Naive thymus-derived CD8-positive, alpha-beta T cell (primary cell): ENCODE measurements at places on chromosomes 4 and X. TPM values are rescaled to one million over a fixed set of nuclear protein-coding genes. Genes with fewer than 3 reads are reported as not detected.

The GABRA4 gene
- not detected for total RNA-seq

The KIF4A gene
- total RNA-seq, result 0.08 TPM

The TMEM47 gene
- total RNA-seq, result not detected

The MAGEB6B gene
- total RNA-seq, result not detected

The HDX gene
- 0.42 TPM for total RNA-seq

GRCh38 chr4:149531861-149532260 is 283.8 kb downstream of the IQCM start:
- DNase-seq, result no peak

DNA sequence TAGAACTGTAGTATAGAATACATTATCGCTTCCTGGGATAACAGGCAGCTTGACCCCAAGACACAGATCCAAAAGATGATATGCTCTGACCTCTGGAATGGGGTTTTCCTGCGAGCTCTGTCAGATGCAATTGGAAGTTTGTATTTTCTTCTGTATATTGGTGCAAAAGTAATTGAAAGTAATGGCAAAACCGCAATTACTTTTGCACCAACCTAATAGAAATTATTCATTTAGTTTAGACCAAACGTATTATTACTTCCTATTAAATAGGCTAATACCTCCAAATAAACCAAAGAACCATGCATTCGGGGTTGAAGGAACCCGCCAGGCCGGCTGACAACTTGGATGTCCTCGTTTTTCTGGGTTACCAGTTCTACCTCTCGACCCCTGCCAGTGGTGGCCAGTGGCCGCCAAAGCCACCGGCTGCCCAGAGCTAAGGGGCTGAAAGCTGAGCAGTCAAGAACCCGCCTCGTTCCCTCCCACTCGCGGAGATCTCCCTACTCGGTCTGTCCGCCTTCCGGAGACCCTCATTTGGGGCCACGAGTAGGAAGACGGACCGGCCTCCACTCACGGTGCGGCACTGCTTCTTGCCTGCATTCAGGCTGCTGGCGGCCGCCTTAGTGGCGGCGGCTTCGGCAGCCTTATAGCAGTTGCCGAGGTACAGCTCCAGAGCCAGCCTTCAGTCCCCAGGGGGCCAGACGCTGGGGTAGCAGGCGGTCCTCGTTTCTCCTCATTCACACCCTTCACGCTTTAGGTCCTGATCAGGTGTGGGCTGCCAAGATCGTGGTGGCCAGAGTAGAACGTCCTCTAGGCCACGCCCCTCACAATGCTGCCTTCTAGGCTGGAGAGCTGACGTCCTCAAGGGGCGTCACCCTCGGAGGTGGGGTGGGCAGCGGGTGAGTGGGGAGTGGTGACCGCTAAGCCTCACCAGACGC is 121.9 kb downstream of the RBMX2 start:
- no peak for DNase-seq

- DNase-seq, result no peak
These were observed 102.5 kb downstream of the PTTG2 start for GRCh38 chr4:38062776-38063097.

GRCh38 chrX:78027798-78028197 is 58.4 kb upstream of the PGAM4 start:
- no peak for DNase-seq

- DNase-seq, result no peak
These were observed 21.2 kb upstream of the VCX2 start for GRCh38 chrX:8192276-8192675.

DNA sequence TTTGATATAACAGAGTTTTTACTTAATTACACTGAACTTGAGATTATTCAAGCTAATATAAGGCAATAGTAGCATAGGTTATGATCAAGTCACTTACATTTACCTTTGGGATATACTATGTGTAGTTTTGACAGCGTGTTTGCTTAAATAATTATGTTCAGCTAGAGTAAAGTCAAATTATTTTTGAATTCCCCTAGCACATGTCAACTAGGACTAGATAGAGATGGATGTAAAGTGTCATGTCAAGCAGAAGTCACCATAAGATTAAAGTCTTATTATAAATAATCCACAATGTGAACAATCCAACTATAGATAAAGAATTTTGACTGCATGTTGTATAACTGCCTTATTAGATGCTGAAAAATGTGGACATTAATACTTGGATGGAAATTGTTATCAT is 665.2 kb downstream of the GRID2 start:
- no peak for DNase-seq

- DNase-seq, result peak; percentile 23
These were observed 15.2 kb upstream of the PACRGL start for GRCh38 chr4:20684852-20685763.

DNA sequence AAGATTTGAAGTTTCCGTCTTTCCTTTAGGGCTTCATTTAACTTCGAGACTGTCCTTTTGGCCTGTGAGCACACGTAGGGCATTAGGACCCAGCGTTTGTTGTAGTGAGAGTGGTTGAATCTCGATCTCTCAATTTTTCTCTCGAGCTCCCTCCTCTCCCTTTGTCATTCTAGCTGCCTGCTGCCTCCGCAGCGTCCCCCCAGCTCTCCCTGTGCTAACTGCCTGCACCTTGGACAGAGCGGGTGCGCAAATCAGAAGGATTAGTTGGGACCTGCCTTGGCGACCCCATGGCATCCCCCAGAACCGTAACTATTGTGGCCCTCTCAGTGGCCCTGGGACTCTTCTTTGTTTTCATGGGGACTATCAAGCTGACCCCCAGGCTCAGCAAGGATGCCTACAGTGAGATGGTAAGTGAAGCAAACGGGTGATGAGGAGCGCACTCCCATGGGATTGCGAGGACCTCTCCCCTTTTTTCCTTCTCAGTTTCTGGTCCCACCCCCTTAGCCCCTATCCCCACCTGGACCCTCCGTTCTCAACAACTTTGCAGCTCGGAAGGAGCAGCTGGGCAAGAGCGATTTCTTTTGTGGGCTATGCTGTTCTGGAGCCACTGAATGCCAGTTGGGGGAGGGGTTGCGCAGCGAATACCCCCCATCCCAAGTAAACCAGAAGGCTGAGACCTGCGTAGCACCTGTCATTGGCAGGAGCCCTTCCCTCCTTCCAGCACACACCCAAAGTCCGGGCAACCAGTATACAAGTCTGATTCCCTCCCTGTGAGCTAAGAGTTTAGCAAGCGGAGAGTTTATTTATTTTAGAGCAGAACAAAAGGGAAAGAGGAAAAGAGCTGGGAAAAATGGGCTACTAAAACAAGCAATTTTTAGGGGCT is at the start of gene TMEM35A:
TSS of gene TMEM35A (plus strand) at position 164 of the 883 bp plus-strand sequence. CDS start at position 288, 124 bp downstream.
- DNase-seq, result no peak

DNA sequence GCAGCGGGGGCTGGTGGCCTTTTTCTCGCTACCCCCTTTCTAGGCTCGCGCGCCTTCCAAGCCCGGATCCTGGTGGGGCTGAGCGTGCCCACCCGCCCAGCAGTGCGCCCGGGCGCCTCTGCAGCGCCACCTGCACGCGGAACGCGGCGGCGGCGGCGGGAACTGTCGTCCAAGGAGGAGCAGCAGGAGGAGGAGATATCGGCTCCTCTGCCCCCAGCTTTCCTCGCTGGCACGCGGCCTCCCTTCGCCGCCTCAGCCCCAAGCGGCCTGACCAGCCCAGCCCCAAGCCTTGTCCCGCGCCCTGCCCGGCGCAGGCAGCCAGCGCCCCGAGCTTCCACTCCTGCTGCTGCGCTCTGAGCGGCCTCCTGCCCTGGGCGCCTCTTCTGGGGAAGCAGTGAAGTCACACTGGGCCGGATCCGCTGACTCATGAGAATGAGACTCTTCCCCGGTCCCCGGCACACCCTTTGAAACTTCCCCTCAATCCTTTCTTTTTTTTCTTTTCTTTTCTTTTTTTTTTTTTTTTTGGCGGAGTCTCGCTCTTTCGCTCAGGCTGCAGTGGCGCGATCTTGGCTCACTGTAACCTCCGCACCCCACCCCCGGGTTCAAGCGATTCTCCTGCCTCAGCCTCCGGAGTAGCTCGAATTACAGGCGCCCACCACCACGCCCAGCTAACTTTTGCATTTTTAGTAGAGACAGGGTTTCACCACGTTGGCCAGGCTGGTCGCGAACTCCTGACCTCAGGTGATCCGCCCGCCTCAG is 10.6 kb upstream of the ELF4 start:
- peak; percentile 52 for DNase-seq

- DNase-seq, result no peak
These were observed 65.9 kb downstream of the LARP7 start for GRCh38 chr4:112702892-112703291.

- DNase-seq, result no peak
These were observed 230.7 kb upstream of the GK2 start for GRCh38 chr4:79638735-79639134.

GRCh38 chr4:18445110-18445509 is 423.6 kb upstream of the LCORL start:
- DNase-seq, result no peak

GRCh38 chr4:1611501-1611870 is 72.6 kb downstream of the FAM53A start:
- DNase-seq, result peak; percentile 3

DNA sequence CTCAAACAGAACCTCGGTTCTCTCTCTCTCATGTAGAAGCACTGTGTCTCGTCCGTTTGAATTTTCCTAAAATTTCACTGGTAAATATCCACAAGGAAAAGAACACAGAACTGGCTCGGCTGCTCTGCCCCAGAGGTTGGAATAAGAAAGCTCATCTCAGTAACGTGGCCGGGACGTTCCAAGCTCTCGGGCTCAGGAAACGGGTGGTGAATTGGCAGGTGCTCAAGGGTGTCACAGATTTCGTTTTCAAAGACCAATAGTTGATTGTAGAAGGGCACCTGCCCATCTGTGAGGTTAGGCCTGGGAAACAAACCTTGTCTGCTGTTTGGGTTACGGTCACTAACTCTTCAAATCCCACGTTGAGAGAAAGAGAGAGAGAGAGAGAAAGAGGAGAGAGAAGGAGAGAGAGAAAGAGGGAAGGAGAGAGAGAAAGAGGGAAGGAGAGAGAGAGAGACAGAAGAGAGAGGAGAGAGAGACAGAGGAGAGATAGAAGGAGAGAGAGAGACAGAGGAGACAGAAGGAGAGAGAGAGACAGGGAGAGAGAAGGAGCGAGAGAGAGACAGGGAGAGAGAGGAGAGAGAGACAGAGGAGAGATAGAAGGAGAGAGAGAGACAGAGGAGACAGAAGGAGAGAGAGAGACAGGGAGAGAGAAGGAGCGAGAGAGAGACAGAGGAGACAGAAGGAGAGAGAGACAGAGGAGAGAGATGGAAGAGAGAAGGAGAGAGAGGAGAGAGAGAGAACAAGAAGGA is 106.6 kb downstream of the CRLF2 start:
- no peak for DNase-seq

GRCh38 chr4:158778156-158778711 is 9.4 kb downstream of the FNIP2 start:
- no peak for DNase-seq

DNA sequence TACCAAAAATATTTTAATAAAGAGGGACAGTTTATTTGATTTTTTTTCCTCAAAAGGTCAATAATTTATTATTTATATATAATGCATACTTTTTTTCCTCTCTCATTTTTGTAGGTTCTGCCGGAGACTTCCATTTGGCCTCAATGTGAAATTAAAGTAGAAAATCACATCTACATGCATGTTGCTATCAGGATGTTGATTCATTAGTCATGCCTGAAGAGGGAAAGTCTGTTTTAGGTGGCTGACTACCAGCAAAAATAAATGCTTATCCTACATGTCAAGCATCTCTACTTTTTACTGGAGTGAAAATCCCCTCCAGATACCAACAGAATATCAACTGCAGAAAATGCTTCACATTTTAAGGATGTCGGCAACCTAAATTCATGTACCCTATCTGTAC is 41.5 kb downstream of the KIAA0232 start:
- DNase-seq, result no peak

GRCh38 chr4:114921191-114921590 is 192.2 kb downstream of the NDST4 start:
- no peak for DNase-seq

DNA sequence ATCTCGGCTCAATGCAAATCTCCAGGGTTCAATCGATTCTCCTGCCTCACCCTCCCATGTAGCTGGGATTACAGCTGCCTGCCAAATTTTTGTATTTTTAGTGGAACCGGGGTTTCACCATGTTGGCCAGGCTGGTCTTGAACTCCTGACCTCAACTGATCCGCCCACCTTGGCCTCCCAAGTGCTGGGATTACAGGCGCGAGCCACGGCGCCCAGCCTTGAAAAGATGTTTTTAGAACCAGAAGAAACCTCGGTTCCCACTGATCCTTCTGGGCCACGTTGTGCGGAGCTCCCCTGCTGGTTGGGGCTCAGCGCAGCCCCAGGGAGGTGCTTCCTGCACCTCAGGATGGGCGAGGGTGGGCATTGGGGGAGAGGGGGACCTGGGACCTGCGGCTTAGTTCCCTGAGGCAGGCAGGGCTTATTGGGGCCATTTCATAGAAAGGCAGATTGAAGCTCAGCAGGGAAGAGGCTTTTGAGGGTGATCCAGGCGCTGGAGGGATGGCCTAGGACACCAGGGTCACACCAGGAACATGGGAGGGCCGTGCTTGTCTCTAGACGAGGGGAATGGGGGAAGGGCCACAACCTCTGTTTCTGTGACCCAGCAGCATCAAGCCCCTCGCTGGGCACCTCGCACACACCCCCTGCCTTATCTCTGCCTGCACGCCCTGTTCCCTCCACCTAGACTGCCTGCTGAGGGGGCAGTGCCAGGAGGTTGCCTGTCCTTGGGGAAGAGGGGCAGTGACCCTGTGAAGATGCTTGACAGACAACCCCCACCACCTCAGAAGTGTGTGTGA is 6.3 kb upstream of the ADD1 start:
- no peak for DNase-seq
